ENCODE measurements at places on chromosomes 2 and 18. TPM values are rescaled to one million over a fixed set of nuclear protein-coding genes. Genes with fewer than 3 reads are reported as not detected.
A peak's percentile ranks its signal among the peaks of the same experiment; 100 is the strongest.

- no peaks in the 10 kb centered on the region for H3K36me3 ChIP-seq
- no peaks in the 10 kb centered on the region for H3K27me3 ChIP-seq
- no peak for DNase-seq
- peaks cover 14% of the 10 kb centered on the region for H3K4me1 ChIP-seq
- H3K4me3 ChIP-seq: no peak overlapping the region
- H3K27ac ChIP-seq: no peak overlapping the region
Measured at GRCh38 chr2:66305718-66306117, 129.2 kb upstream of the MEIS1 start.

GRCh38 chr18:21449367-21450290 is 150.9 kb downstream of the ESCO1 start:
- no peaks in the 10 kb centered on the region for H3K27me3 ChIP-seq
- no peak for DNase-seq
- H3K4me1 ChIP-seq: peaks cover 18% of the 10 kb centered on the region
- H3K36me3 ChIP-seq: no peaks in the 10 kb centered on the region

The ALPP gene
- not detected for total RNA-seq

The HOXD13 gene
- 15.7 TPM for total RNA-seq

- no peak for DNase-seq
- no peaks in the 10 kb centered on the region for H3K4me1 ChIP-seq
- no peaks in the 10 kb centered on the region for H3K36me3 ChIP-seq
- no peaks in the 10 kb centered on the region for H3K27me3 ChIP-seq
- H3K27ac ChIP-seq: no peak overlapping the region
Measured at GRCh38 chr2:236951830-236952475, 133.7 kb upstream of the COPS8 start.

The LRRTM1 gene
- 0.98 TPM for total RNA-seq

The CD8B gene
- 10.6 TPM for total RNA-seq

- no peaks in the 10 kb centered on the region for H3K36me3 ChIP-seq
- DNase-seq: no peak
- H3K27ac ChIP-seq: no peak overlapping the region
- peaks cover 23% of the 10 kb centered on the region for H3K4me1 ChIP-seq
- H3K4me3 ChIP-seq: no peak overlapping the region
Measured at GRCh38 chr2:221515864-221516263, 56.2 kb downstream of the EPHA4 start.

- no peaks in the 10 kb centered on the region for H3K4me1 ChIP-seq
- H3K27ac ChIP-seq: no peak overlapping the region
- no peak overlapping the region for H3K4me3 ChIP-seq
Measured at GRCh38 chr2:61210332-61210981, 48.5 kb downstream of the C2orf74 start.

The ALPI gene
- total RNA-seq: not detected

DNA sequence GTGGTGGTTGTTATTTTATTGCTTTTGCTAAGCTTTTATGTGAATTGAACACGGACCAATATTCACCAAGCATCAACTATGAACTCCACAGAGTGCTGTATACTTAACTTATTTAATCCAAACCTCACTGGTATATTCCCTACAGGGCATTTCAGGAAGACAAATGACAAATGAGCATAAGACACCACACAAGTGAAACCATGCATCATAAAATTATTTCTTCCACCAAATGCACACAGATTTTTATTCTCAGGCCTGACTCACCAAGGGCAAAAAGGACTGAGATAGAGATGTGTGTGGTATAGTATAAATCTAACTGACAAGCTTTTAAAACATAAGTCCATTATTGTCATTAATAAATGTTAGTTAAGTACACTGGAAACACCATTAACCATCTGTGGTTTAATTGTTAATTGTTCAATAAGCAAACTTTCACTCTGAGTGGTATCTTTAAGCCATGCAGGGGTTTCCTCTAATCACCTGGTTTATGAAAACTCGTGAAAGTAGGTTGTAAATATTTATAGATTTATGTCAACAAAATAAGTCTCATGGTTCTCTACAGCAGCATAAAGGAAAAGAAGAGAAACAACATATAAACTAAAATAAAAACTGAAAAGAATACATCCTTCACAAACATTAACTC is 77.6 kb upstream of the CRIM1 start:
- no peak overlapping the region for H3K27ac ChIP-seq
- no peaks in the 10 kb centered on the region for H3K36me3 ChIP-seq
- no peaks in the 10 kb centered on the region for H3K4me1 ChIP-seq
- DNase-seq: no peak
- no peak overlapping the region for H3K4me3 ChIP-seq

The CBLN2 gene
- total RNA-seq: not detected

GRCh38 chr2:46548521-46549144 is 69.3 kb downstream of the TMEM247 start:
- H3K27ac ChIP-seq: peak overlapping the region; percentile 39
- no peaks in the 10 kb centered on the region for H3K27me3 ChIP-seq
- peaks cover 85% of the 10 kb centered on the region for H3K4me1 ChIP-seq
- peaks cover 3% of the 10 kb centered on the region for H3K36me3 ChIP-seq
- peak; percentile 82 for DNase-seq

- no peak for DNase-seq
- H3K27me3 ChIP-seq: no peaks in the 10 kb centered on the region
- H3K4me3 ChIP-seq: no peak overlapping the region
- H3K27ac ChIP-seq: no peak overlapping the region
- H3K4me1 ChIP-seq: no peaks in the 10 kb centered on the region
- no peaks in the 10 kb centered on the region for H3K36me3 ChIP-seq
Measured at GRCh38 chr2:209977386-209978239, 24.8 kb upstream of the RPE start.

The TCF23 gene
- 7.4 TPM for total RNA-seq

DNA sequence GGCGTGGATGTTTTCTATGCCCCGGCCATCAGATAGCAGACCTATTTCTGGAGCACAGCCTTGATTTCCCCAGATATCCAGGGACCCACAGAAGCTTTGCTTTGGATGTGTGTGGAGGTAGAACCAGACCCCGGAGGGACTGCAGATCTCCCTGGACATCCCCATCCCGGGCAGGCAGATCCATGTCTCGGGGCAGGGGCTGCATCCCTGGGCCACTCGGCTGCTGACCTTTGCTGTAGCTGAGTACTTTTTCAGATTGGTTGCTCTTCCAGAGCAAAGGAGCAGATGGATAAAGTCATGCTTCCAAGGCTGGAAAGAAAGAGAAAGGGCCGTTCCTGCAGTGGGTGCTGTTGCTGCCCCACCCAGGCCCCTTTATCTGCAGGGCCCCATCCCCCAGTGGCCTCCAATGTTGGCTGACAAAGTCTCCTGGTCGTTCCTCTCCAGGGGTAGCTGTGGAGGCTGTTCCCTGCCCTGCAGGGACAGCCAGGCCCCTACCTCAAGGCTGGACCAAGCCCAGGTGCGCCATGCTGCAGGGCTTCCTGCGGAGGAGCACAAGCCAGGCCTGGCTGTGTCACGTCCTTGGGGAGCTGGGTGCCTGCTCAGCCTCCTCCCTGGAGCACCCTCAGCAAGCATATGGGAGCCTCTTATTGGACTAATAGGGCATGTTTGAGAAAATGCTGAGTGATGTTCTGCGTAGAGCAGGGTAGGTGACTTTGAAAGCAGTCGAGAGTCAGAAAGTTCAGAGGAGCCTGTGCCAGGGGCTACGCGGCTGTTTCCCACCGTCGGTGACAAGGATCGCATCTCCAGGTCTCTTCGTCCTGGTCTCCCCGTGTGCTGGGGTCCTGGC is 68.4 kb downstream of the TPO start:
- no peak overlapping the region for H3K27ac ChIP-seq
- H3K36me3 ChIP-seq: no peaks in the 10 kb centered on the region
- peak; percentile 76 for DNase-seq
- H3K4me1 ChIP-seq: no peaks in the 10 kb centered on the region
- no peaks in the 10 kb centered on the region for H3K27me3 ChIP-seq

The AGXT gene
- total RNA-seq: not detected

GRCh38 chr2:42057159-42057901 is 9.5 kb downstream of the PKDCC start:
- peaks cover 25% of the 10 kb centered on the region for H3K36me3 ChIP-seq
- H3K4me3 ChIP-seq: no peak overlapping the region
- H3K27ac ChIP-seq: peak overlapping the region; percentile 89

DNA sequence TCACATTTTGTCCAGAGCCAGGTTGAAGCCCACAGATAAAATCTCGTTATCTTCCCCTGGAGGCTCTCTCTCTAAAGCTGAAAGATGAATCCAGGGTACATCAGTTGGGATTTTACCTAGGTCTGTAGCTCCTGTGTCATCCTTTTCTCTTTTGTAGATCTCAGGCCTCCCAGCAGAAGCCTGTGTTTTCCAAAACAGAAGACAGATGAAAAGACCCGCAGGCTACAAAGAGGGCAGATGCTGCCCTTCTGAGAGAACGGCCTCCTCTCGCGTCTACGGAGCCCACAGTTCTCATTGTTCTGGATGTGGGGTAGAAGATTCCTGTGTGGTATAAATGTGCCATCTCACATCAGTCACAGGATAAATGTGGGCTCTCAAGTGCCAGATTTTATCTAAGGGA is 139.5 kb downstream of the SUCLG1 start:
- H3K4me3 ChIP-seq: no peak overlapping the region
- H3K4me1 ChIP-seq: no peaks in the 10 kb centered on the region
- H3K27ac ChIP-seq: no peak overlapping the region
- DNase-seq: no peak

The CLEC4F gene
- total RNA-seq: 0.49 TPM

DNA sequence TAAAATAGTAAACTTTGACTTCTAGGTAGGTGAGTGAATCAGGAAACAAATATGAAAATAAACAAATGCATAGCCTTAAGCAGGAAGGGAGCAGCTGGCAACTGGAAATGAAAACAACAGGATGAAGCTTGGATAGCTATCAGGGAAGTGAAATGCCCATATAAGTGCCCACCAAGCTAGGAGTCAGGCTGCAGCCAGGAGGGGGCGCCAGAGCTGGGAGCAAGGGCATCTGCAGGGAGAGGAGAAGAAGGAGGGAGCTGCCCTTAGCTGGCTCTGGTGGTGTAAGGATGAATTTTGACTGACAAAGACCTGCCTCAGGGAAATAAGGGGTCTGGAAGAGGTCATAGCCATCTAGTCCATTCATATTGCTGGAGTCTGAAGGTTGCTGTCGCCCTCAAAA is 298.3 kb downstream of the TDRD15 start:
- no peak for DNase-seq
- H3K4me3 ChIP-seq: no peak overlapping the region
- H3K36me3 ChIP-seq: no peaks in the 10 kb centered on the region

DNA sequence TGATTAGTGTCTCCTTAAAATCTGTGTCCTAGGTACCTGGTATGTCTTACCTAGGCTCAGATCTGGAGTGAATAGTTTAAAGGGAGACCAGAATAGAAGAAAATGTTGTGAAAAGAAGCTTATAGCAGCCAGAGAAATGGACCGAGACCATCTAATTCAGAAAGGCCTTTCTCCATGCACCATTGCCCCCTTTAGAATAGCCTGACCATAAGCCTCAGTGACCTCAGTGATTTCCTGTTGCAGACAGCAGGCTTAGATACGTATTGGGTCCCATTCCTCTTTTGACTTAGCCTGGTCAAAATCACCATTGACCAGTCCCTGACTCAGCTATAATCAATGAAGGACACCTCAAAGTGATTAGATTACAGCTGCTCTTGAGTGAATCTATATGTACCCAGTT is 690.7 kb upstream of the KLHL29 start:
- H3K27me3 ChIP-seq: no peaks in the 10 kb centered on the region
- no peaks in the 10 kb centered on the region for H3K36me3 ChIP-seq
- no peak overlapping the region for H3K27ac ChIP-seq
- no peak for DNase-seq
- H3K4me1 ChIP-seq: no peaks in the 10 kb centered on the region

DNA sequence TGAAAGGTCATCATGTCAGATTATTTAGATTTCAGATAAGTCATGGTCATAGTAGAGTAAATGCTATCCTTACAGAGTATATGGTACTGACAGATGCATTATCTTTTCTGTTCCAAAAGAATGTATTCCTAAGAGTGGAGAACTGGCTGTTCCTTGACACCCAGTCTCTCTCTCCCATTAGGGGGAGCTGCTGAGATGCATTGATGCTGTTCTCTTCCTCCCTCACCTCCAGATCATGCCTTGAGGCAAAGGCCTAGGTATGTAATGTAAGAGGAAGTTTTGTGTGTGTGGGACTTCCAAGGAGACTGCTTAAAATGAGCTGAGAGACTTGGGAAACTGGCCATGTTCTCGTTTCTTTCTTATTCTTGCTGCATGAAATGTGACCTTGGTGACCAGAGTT is 979.5 kb upstream of the CELF4 start:
- H3K4me3 ChIP-seq: no peak overlapping the region
- H3K27me3 ChIP-seq: no peaks in the 10 kb centered on the region
- no peaks in the 10 kb centered on the region for H3K36me3 ChIP-seq

The ALPG gene
- total RNA-seq: not detected

DNA sequence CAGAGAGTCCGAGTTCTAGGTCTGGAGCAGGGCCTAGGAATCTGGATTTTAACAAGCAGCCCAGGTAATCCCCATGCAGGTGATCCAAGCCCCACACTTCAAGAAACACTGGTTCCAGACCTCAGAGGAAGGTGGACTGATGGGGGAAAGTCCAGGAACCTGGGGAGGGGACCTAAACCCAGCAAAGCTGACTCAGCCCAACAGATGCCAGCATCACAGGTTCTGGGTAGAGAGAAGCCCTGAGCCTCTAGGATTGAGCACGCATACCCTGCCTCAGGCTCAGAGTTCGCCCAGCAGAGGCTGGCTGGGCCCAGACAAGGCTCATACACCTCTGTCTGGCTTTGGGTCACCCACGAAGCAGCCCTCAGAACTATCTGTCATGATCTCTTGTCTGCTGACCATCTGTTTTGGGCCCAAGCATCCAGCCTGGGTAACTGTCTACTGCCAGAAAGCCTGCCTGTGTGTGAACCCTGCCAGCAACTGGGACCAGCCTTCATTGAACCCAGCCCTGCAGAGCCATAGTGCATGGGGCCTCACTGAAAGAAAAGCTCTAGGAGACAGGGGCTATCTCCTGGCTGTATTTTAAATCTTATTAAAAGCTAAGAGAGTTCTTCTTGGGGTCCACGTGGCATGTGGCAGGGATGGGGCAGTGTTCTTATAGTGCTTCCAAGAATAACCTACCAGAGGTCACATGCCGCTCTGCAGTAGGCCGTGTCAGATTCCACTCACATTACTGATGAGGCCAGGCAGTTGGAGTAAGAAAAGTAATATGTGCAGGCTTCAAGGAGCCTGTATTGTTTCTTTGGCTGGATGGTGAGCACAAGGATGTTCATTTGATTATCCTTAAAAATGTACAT is 7.4 kb downstream of the TMEM127 start:
- H3K27ac ChIP-seq: peak overlapping the region; percentile 83
- no peak for DNase-seq
- H3K4me1 ChIP-seq: peaks cover 58% of the 10 kb centered on the region
- H3K27me3 ChIP-seq: no peaks in the 10 kb centered on the region
- no peak overlapping the region for H3K4me3 ChIP-seq

The DNAJC5G gene
- 1.5 TPM for total RNA-seq

DNA sequence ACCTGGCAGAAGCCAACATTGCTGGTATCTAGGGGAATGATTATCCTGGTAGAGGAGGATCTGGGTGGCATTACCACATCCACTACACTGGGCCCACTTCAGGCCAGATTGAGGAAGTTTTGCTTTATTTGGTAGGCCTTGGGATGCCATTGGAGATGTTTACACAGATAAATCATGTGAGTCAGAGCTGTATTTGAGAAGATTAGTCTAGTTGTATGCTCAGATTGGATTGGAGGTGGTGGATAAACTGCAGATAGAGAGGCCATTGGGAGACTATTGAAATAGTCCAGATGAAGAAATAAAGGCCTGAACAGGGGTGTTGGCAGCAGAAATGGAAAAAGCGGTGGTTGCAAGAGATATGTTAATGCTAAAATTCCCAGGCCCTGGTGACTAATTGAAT is 81.5 kb downstream of the EFEMP1 start:
- no peaks in the 10 kb centered on the region for H3K36me3 ChIP-seq
- no peak for DNase-seq
- no peak overlapping the region for H3K27ac ChIP-seq
- peaks cover 20% of the 10 kb centered on the region for H3K4me1 ChIP-seq

GRCh38 chr18:35756506-35757117 is 175.1 kb downstream of the GALNT1 start:
- no peak for DNase-seq
- no peak overlapping the region for H3K27ac ChIP-seq
- no peaks in the 10 kb centered on the region for H3K4me1 ChIP-seq
- H3K36me3 ChIP-seq: no peaks in the 10 kb centered on the region
- no peak overlapping the region for H3K4me3 ChIP-seq
